CD8-positive, alpha-beta memory T cell (primary cell): ENCODE measurements at places on chromosomes 12 and 14. TPM values are rescaled to one million over a fixed set of nuclear protein-coding genes. Genes with fewer than 3 reads are reported as not detected.

AQP6 gene
- not detected for total RNA-seq

NCOR2 gene
- total RNA-seq: 97.4 TPM

P2RX2 gene
- total RNA-seq: not detected

CLEC4D gene
- not detected for total RNA-seq

TAS2R20 gene
- total RNA-seq: 0.46 TPM

CLEC9A gene
- total RNA-seq: not detected

PRKCH gene
- 165 TPM for total RNA-seq

RIPK3 gene
- 11.6 TPM for total RNA-seq

LYZ gene
- 8.8 TPM for total RNA-seq

NPFF gene
- not detected for total RNA-seq

OLR1 gene
- total RNA-seq: 0.11 TPM

NKX2-8 gene
- total RNA-seq: not detected

BBS10 gene
- 5.9 TPM for total RNA-seq

NAV3 gene
- not detected for total RNA-seq

TPH2 gene
- not detected for total RNA-seq

DYRK4 gene
- total RNA-seq: 29.6 TPM

PIWIL1 gene
- not detected for total RNA-seq

GYS2 gene
- total RNA-seq: not detected

RNF212B gene
- total RNA-seq: not detected

ANO4 gene
- not detected for total RNA-seq

MYBPC1 gene
- total RNA-seq: not detected

KRT77 gene
- not detected for total RNA-seq

GNB3 gene
- total RNA-seq: 0.48 TPM

C12orf56 gene
- total RNA-seq: not detected
